ENCODE measurements at places on chromosomes 11 and 22.

DNA sequence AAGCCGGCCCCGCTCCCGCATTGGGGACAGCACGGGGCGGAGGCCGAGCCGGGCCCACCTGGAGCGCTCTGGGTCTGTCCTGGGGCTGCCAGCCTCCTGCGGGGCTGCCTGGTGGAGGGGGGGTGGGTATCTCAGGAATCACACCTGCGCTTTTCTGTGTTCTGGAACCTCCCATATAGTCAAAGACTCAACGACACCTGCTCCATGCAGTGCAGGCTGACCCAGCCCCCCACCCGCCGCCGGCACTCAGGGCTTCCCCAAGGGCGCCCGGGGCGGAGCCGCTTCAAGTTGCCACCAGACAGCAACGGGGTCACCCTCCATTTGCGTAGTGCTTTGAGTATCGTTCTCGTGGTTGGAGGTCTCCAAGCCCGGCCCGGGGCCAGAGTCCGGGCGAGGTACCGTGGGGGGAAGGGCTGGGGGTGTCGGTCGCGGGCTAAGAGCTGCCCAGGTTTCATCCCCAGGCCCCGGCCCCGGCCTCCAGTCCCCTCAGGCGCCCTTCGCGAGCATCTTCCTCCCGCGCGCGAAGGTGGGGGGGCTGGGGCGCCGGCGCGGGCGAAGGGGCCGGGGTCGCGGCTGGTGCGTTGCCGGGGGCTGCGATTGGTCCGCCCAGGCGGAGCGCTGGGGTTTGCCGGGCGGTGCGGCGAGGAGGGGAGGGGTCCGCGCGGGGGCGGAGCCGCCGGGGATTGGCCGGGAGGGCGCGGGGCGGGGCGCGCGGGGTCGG is 6.6 kb downstream of the TSPAN4 start:
- DNase-seq, result no peak

DNA sequence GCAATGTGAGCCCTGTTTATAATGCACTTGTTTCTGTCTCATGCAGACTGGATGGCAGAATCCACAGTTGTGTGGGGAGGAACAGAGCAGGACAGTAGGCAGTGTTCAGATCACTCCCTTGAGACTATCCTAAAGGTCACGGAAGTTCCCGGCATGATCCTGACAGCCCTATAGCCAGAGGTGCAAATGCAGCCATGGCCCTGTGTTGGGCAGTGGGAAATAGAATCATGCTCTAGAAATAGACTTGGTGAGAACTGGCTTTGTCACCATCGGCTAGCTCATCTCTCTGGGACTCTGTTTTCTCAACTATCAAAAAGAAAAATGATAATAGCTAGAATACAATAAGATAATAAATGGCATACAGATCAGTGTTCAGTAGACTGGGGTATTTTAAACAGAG is 123.2 kb downstream of the FEZ1 start:
- no peak for DNase-seq

DNA sequence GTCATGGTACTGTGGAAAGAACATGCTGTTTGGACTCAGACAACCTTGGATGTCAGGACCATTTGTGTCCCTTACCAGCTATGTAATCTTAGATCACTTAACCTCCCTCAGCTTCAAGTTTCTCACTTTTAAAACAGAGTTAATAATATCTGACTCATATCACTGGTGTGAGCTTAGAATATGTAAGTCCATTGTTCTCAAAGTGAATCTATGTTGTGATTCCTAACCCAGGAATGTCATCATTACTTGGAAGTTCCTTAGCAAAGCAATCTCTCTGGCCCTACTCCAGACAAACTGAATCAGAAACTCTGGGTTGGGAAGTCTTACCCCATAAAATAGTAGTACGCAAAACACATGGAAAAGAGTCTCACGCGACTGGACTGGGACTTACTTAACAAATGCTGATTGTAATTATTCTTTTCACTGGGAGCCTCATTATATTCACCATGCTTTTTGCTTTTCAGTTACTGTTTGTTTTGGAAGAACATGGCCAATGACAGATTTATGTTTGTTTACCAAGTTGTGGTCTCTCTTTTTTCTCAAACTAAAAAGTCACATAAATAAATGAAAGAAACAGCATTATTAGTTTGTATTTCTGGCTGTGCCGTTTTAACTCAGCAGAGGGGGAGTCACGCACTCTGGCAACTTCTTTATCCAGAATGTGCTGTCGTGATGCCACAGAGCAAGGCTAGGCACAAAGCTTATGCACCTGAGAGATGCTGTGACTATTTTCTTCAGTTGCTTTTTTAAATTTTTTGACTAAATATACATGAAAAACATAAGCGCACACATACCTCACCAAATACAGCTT is 217.7 kb upstream of the CTSC start:
- no peak for DNase-seq

- DNase-seq, result no peak
These were observed 826.3 kb downstream of the DLG2 start for GRCh38 chr11:84800755-84801346.

DNA sequence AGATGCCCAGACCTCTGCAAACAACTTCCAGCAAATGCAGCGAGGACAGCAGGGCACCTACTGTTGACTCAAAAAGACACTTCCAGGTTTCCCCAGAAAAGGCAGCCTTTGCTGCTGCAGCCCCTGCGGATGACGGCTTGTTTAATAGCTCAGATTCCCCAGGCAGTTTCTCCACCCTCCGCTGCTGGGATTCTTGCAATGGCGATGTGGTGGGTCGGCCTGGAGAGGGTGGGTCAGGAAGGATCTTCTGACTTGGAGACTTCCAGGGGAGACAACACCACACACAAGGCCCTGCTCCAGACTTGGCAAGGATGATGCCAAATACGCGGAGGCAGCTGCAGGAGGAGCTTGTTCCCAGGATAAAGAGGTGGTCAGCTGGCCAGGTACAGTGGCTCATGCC is 17.9 kb upstream of the TREH start:
- no peak for DNase-seq

- DNase-seq, result no peak
These were observed 36.5 kb downstream of the PRDM11 start for GRCh38 chr11:45182902-45183301.

- no peak for DNase-seq
These were observed 151.1 kb downstream of the CTTN start for GRCh38 chr11:70549386-70549785.

DNA sequence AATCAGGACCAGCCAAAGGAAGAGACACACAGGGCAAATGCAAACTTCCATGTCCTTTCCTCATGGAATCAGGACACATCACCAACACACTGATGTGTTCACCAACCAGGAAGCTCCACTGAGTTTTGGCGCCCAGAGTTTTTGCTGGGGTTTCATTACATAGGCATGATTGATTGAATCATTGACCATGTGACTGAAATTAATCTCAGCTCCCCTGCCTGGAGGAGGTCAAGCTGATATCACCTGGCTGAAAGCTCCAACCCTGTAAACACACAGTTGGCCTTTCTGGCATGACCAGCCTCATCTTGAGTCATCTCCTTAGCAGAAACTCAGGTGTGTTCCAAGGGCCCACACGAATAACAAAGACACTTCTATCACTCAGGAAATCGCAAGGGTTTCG is 133.2 kb downstream of the TRIM29 start:
- DNase-seq, result no peak

GRCh38 chr22:48393041-48393370 is 1434.7 kb downstream of the BRD1 start:
- DNase-seq, result no peak

GRCh38 chr11:64722141-64723065 is 594 bp downstream of the NRXN2 start:
- no peak for DNase-seq

- no peak for DNase-seq
These were observed 33.8 kb downstream of the TECTA start for GRCh38 chr11:121134741-121135312.

- no peak for DNase-seq
These were observed 30.9 kb downstream of the P4HA3 start for GRCh38 chr11:74280494-74280893.

DNA sequence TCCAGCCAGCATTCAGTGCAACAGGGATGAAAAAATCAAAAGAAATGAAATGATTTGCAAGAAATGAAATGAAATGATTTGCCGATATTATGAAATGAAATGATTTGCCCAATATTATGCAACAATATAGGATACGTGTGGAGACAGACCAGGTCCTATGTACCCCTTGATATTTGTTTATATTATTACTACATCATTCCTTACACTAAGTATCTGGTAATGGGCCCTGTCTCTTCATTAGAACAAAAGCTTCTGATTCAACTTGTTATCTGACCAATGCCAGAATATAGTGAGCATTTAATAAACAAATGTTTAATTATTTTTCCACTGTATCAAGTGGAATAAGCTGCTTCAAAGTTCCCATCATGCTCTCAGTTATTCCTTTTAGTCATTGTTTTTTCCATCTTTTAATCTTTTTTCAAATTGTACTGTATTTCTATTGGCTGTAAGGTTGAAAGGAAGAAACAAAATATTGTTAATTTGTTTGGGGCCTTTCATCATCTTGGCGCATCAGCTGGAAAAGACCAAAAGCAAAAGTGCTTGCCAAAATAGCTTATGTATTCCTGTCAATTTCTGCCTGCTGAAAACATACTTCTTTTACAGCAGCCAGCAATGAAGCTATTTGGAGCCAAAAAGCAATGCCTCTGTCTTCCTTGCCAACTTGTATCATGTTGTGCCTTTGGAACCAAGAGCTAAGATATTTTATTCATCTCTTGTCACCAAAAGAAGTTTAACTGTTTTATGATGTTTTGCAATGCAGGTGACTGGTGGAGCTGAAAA is 2314.9 kb downstream of the LRRC4C start:
- no peak for DNase-seq

DNA sequence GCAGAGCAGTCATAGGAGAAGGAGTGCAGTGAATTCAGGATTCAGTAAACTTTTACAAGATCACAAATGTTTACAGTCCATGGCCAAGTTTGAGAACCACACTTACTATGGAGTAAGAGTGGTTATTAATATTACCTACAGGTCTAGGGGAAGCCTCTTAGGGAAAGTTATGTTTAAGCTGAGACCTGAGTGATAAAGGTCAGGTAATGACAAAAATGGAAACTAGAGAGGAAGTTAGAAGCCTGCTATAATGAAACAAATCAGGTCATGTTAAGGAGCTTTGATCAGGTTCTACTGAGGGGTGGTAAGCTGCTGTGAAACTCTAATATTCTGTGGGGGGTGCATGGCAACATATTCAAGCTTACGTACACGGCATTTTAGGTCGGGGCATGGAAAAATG is 32.5 kb upstream of the SLC22A9 start:
- no peak for DNase-seq

GRCh38 chr11:3227568-3228444 is 4.4 kb downstream of the MRGPRE start:
- no peak for DNase-seq

DNA sequence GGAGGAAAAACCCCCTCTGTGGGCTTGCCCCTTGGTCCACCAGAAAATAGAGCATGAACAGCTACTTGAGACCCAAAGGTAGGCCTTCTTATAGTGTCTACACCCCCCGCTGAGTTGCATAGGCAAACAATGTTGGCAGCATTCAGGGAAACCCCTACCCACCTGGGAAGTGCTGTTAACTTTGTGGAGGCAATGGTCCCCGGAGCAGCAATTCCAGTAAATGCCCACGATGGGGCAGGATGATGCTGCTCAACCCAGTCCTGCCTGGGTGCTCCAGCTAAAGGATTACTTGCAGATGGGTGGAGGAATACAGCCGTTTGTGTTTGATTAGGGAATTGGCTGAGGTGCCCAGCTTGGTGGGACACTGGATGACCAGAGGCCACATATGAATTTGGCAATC is 381.3 kb upstream of the ANO5 start:
- no peak for DNase-seq

DNA sequence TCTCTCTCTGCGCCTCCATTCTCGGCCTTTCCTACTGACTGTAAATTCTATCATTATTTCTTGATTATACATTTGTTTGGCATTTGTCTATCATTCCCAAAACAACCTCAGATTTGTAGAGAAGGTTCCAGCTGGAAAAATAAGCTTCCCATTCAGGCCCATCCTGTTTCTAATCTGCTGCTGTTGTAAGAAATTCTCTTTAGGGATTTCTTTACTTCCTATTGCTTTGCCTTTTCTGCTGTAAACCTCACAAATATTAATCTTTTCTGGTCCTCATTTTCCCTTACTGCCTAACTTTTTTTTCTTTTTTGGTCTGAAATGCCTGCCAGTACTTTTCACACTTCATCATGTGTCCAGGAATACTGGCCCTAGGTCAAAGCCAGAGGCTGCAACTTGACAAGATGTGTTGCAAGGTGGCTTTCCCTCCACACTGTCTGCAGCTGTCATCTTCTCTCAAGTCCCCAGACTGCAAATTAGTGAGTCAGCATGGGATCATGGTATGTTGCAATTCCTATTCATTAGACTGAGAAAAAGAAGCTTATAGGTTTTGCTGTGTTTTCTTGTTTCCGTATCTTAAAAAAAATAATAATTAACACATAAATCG is 858.7 kb upstream of the CHORDC1 start:
- no peak for DNase-seq

GRCh38 chr22:30262112-30262511 is 4.5 kb downstream of the OSM start:
- DNase-seq, result no peak

GRCh38 chr11:102560555-102561011 is 30.0 kb upstream of the MMP7 start:
- DNase-seq, result no peak

- no peak for DNase-seq
These were observed 188.2 kb downstream of the METTL15 start for GRCh38 chr11:28296426-28296825.

DNA sequence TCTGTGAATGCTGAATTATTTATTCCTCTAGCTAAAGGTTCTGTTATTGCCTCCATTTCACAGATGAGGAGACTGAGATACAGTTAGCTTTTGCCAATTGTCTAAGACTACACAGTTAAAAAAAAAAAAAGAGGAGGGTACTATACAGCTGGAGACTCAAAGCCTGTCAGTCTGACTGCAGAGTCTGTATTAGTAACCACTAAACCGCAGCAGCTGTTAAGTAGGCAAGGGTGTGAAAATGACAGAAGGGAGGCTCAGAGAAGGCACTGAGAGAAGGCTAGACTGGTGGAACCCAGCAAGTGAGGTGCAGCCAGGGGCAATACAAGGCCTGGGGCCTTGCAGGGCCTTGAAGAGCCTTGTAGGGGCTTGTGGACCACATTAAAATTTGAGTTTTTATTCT is 181.2 kb downstream of the CSNK2A3 start:
- DNase-seq, result no peak
